ENCODE measurements at places on chromosomes 7 and 10.

DNA sequence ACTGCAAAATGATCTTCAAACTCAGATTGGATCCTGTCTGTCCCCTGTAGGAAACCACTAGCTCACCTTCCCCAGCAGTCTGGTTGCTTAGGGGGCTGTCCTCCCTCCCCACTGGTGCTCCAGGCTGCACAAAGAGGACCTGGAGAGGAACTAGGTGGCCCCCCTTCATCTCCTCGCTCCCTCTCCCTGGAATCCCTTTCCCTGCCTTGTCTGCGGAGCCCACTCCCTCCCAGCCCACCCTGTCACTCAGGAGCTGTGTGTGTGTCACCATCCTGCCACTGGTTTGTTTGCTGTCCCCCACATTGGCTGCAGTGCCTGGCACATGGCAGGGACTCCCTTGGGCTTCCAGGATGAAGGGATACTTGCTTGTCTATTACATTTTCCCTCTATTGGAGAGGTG lies 35.5 kb upstream of the ZMIZ2 start:
- no peak for DNase-seq

GRCh38 chr7:38334163-38334562 lies 60.7 kb upstream of the TARP start:
- DNase-seq, result no peak

- DNase-seq, result no peak
Measured at GRCh38 chr7:50499092-50499491, 48.9 kb upstream of the FIGNL1 start.

DNA sequence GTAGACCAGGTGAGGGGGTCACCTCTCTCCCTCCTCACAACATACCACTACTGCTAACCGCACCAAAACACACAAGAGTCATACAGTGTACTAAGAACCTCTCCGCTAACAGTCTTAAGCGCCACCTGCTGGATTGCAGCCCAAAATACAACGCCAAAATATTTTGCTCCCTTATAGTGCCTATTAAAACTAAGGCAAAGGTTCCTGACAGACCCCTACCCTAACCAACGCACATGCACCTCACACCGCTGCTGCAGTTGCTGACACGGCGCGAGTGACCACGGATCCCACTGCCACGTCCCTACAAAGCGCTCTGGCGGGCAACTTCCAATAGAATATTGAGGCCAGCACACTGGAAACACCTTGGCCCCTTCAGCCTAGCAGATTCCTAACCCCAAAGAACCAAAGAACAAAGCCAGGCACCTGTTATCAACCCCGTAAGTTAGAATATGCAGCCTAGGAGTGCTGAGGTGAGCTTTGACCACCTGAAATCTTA lies 563.6 kb upstream of the SEMA3D start:
- DNase-seq, result peak; percentile 10

- no peak for DNase-seq
Measured at GRCh38 chr10:98259606-98260315, 8.2 kb downstream of the LOXL4 start.

DNA sequence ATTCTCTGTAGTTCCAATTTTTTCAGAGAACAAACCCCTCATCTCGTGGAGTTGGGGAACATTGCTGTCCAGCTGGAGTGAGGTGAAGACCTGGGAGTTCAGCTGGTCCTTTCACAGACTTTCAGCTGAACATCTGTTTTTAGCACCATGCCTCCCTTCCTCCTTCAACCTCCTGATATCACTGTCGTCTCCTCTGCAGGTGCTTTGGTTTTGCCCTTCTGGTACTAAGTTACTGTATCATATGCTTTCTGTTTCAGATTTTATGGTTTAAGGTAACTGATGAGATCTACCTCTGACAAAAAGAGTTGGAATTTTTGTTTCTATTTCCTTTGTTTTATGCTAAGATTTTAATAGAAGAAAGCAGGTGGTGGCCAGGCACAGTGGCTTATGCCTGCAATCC lies 102.9 kb downstream of the ZNF438 start:
- DNase-seq, result no peak

DNA sequence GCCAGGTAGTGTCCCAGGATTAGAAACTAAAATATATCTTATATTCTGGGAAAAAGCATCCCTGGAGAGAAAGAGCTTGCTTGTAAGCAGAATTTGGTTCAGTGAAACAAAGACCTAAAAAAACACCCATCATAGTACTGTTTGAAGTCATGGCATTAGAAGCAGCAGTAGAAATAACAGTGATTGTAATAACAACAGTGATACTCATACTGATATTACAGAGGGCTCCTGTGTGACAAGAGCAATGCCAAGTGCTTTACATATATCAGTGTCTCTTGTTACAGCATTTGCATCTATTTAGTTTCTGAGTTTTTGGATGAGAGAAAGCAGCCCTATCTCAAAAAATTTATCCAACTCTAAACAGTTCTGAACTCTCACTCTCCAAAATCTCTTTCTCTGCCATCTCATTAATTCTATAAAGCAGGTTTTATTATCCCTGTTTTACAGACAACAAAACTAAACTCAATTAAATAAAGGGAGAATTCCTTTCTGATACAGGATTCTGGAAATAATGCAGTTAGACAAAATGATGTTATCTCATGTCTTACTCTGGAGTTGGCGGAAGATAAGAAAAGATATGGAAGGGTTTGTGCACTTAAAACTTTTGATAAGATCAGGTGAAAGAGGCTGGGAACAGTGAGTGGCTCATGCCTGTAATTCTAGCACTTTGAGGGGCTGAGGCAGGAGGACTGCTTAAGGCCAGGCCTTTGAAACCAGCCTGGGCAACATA lies 146.5 kb upstream of the AOAH start:
- no peak for DNase-seq

GRCh38 chr7:23205909-23206767 lies 24.3 kb downstream of the NUP42 start:
- no peak for DNase-seq

GRCh38 chr7:116334555-116334954 lies 124.2 kb downstream of the TES start:
- DNase-seq, result no peak

DNA sequence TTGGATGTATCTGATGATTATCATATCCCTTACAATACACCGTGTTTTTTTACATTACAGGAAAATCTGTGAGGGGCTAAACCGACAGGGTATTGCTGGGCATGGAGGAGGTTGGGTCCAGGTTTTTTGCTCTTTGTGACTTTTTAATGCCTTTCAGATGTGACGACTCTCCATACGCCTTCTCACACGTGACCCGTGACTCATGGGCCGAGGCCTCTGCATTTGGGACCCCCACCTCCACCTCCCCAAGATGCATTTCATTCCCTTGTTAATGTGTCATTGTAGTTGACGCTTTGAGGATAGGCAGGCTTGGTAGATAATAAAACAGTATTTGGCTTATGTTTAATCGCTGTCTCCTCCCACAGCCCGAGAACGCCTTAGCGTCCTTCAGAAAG lies 95.3 kb downstream of the CUX1 start:
- no peak for DNase-seq

DNA sequence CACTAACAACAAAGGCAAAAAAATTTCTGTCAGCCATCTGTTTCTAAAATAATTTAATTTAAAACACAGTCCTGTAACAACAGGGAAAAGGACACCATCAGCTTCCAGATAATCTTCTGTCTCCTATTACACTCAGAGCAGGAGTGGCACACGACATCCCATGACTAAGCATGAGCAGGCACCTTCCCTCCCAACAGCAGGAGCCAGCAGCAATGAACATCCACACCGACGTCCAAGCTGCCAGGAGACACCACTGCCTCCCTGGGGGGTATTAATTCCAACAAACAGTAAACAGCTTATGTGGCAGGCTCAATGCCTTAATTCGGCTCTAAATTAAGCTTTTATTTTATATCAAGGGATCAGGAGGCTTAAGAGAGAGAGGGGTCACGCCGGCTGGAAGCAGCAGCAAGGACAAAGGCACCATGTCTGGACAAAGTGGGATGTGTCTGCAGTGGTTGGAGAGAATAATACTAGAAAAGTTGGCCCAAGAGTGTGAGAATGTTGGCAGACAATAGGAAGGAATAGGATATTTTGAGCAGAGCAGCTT lies 45.7 kb downstream of the KIAA1549 start:
- DNase-seq, result peak; percentile 86

DNA sequence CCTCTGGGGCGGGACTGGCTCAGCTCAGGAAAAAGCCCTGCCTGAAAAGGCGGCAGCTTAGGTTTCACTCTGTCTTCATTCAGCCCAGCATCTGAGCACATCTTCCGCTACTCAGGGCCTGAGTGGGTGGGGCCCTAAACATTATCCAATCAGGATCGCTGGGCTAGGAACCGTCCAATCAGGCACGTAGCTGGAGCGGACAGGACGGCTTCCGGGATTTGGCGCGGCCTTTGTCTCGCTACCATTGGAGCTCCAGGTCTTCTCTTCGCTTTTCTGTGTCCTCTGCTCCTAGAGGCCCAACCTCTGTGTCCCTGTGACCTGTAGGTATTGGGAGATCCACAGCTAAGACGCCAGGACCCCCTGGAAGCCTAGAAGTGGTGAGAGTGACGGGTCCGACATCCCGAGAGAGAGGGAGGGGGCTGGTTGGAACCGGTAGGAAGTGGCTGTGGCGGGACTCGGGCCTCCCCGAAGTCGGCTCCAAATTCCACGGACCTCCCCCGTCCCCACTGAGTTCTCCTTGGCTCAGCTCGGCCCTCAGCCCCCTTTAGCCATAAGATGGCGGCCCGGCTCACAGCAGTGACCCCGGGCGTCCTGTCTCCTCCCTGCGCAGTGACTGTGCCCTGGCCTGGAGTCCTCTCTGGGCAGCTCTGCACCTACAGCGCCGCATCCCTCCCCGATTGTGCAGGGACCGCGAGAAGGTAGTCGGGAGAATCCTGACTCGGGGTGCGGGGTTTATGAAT lies 99.1 kb downstream of the ZNF680 start:
- peak; percentile 7 for DNase-seq

- DNase-seq, result peak; percentile 7
Measured at GRCh38 chr7:119720541-119720940, 552.4 kb upstream of the KCND2 start.

DNA sequence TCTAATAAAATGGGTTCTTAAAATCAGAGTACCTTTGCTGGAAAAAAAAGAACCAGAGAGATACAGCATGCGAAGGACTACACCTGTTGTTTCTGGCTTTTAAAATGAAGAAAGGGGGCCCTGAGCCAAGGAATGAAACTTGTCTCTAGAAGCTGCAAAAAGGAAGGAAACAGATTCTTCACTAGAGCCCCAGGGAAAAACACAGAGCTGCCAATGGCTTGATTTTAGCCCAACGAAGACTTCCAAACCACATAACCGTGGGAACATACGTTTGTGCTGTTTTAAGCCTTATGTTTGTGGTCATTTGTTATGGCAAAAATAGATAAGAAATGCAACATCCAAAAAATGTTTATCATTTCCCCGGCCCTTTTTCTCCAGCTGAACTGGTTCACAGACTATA lies 780.0 kb downstream of the SORCS1 start:
- DNase-seq, result no peak

DNA sequence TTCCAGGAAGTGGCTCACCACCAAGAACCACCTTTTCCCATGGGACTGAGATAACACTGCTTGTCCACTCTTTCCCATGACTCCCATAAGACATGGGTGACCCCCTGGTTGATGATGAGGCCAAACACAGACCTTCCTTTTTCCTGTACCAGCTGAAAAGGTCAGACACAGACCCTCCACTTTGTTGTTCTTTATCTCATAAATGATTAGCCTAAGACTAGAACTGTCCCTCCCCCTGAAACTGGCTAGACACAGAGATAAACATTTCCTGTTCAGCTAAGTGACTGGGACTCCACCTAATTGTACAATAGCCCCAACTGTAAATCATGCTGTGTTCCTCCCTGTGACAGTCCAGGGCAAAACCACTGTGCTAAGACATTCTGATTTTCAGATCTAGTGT lies 8.2 kb upstream of the NRG3 start:
- DNase-seq, result no peak

GRCh38 chr10:1462032-1462431 lies 275.3 kb downstream of the ADARB2 start:
- no peak for DNase-seq

DNA sequence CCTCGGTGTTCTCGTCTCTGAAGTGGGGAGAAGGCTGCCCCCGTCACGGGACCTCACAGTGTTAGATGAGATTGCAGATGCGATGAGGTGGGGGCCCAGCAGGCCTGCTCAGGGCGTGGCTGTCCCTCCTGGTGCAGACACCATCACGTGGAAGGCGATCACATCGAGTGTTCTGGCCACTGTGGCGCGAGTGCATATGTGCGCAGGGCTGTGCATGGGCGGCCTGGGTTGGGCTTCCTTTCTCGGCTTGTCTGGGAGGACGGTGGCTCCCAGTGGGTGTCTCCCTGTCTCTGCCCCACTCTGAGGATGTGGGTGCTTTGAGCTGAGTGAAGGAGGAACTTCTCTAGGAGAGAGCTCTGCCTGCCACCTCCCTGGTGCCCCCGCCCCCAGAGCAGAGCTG lies 83.1 kb downstream of the LHPP start:
- DNase-seq, result no peak

- no peak for DNase-seq
Measured at GRCh38 chr7:24874791-24875190, 105.2 kb downstream of the OSBPL3 start.

GRCh38 chr10:37125191-37125732 lies at the start of gene ANKRD30A:
ANKRD30A (plus strand) TSS chr10:37125598; CDS start chr10:37125788, 190 bp downstream.
- no peak for DNase-seq

DNA sequence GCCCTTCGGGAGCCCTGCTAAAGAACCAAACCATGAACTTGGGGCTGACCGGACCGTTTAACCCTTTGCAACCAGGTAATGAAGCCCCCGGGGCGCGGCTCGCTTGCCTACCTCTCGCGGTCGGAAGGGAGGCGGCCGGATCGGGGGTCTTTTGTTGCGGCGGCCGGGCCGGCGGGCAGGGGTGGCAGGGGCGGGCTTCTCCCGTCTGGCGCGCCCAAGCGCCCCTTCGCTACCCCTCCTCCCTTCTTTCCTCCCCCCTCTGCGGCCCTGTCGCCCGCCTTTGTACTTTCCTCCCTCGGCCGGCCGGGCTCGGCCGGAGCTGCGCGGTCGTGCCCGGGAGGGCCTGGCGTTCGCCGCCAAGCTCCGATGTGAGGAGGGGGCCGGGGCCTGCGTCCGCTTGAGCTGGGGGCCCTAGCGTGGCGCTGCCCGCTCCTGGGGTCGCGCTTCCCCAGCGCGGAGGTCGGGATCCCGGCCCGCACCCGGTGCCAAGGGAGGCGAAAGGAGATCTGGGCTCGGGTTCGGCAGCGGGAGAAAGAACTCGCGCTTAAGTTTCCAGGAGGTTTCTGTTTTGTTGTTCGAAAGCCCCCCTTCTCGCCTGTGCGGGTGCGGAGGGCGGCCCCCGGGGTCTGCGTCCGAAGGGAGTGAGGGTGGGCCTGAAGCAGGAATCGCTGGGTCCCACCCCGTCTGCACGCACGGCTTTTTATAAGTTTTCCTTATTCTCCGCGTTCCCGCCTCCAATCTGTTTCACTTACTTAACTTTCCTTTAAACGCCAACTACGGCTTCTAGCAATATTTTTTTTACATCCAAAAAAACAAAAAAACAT lies 436.8 kb upstream of the GALNT17 start:
- DNase-seq, result peak; percentile 55

- no peak for DNase-seq
Measured at GRCh38 chr7:138398857-138399256, 61.2 kb upstream of the TRIM24 start.

Data from AG08396 (cell line).